Caki2 (cell line): ENCODE measurements at places on chromosomes 12 and 14. TPM values are rescaled to one million over a fixed set of nuclear protein-coding genes. Genes with fewer than 3 reads are reported as not detected.

TDRD9 gene
- total RNA-seq = not detected in 2 replicates

OTX2 gene
- total RNA-seq = not detected in 2 replicates

DLK1 gene
- total RNA-seq = not detected in 2 replicates

EPYC gene
- not detected in 2 replicates for total RNA-seq

ZC3H10 gene
- 4.2 and 8.4 TPM in 2 replicates for total RNA-seq

COX8C gene
- total RNA-seq = not detected in 2 replicates

SMARCC2 gene
- 19.3 and 27.0 TPM in 2 replicates for total RNA-seq

TAS2R9 gene
- not detected in 2 replicates for total RNA-seq

KRT71 gene
- total RNA-seq = not detected in 2 replicates

SLC2A14 gene
- 0.14 TPM in 1 of 2 replicates, not detected in the other for total RNA-seq

GARIN6 gene
- not detected in 2 replicates for total RNA-seq

TSPAN19 gene
- not detected in 2 replicates for total RNA-seq

KLRD1 gene
- total RNA-seq = not detected in 2 replicates

ZDHHC22 gene
- total RNA-seq = 0.03 TPM in 1 of 2 replicates, not detected in the other

KRT82 gene
- total RNA-seq = not detected in 2 replicates

SMOC1 gene
- total RNA-seq = 1.6 and 3.1 TPM in 2 replicates

OR6S1 gene
- total RNA-seq = not detected in 2 replicates

KCNJ8 gene
- 0.64 and 1.4 TPM in 2 replicates for total RNA-seq

CPNE6 gene
- total RNA-seq = 0.07 TPM in 1 of 2 replicates, not detected in the other

SAMD15 gene
- 0.95 and 3.2 TPM in 2 replicates for total RNA-seq

RHEBL1 gene
- 0.81 and 4.3 TPM in 2 replicates for total RNA-seq

C14orf180 gene
- not detected in 2 replicates for total RNA-seq

CLEC1B gene
- total RNA-seq = not detected in 2 replicates

HOXC10 gene
- total RNA-seq = 6.5 and 38.1 TPM in 2 replicates

GPRC5A gene
- 53.4 and 77.9 TPM in 2 replicates for total RNA-seq

TSPAN11 gene
- total RNA-seq = not detected in 2 replicates

PLEKHG7 gene
- total RNA-seq = not detected in 2 replicates

IGF1 gene
- total RNA-seq = not detected in 2 replicates

FLRT2 gene
- under 0.01 and 0.07 TPM in 2 replicates for total RNA-seq

NELL2 gene
- total RNA-seq = 6.7 and 15.8 TPM in 2 replicates

LRRK2 gene
- 2.5 TPM in 2 replicates for total RNA-seq

GNG2 gene
- total RNA-seq = not detected in 2 replicates

OAS1 gene
- total RNA-seq = 18.1 and 27.5 TPM in 2 replicates

PTPRQ gene
- total RNA-seq = 0.64 TPM in 1 of 2 replicates, not detected in the other

HHIPL1 gene
- 0.03 TPM in 1 of 2 replicates, not detected in the other for total RNA-seq

FGD4 gene
- 13.9 and 16.4 TPM in 2 replicates for total RNA-seq
